ENCODE measurements at places on chromosomes 4 and X. TPM values are rescaled to one million over a fixed set of nuclear protein-coding genes. Genes with fewer than 3 reads are reported as not detected.
A peak's percentile ranks its signal among the peaks of the same experiment; 100 is the strongest.

Gene ETDA
- total RNA-seq: not detected

Gene CENPVL2
- 0.25 TPM for total RNA-seq

Gene EVC2
- total RNA-seq: 3.5 TPM

Gene CFAP99
- not detected for total RNA-seq

Gene NLRP2B
- not detected for total RNA-seq

Gene DSPP
- not detected for total RNA-seq

DNA sequence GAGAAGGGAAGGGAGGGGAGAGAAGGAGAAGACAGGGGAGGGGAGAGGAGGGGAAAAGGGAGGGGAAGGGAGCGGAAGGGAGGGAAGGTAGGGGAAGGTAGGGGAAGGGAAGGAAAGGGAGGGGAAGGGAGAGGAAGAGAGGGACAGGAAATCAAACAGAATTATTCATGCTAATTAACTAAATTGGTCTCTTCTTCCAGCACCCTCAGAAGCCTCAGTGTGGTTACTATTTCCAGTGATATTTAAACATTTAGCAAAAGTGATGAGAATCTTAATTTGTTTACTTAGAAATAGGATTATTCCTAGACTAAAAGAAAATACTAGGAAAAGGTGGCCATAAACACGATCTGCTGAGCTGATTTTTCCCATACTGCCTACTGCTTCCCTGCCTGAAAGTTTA is 193.1 kb upstream of the CPEB2 start:
- DNase-seq: no peak

GRCh38 chr4:140097572-140097971 is 56.4 kb downstream of the MAML3 start:
- DNase-seq: no peak

DNA sequence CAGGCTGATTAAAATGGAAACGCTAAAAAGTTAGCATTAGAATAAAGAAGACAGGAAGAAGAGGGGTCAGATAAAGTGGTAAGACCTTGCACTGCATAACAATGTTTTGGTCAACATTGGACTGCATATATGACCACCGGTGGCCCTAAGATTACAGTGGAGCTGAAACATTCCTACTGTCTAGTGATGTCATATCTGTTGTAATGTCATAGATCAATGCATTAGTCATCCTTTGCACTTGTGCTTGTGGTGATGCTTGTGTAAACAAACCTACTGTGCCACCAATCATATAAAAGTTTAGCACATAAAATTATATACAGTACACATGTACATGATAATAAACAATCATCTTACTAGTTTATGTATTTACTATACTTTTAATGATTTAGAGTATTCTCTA is 73.0 kb downstream of the TMEM165 start:
- peak; percentile 82 for DNase-seq

- peak; percentile 18 for DNase-seq
Measured at GRCh38 chrX:63506320-63506719, 155.2 kb upstream of the SPIN4 start.

DNA sequence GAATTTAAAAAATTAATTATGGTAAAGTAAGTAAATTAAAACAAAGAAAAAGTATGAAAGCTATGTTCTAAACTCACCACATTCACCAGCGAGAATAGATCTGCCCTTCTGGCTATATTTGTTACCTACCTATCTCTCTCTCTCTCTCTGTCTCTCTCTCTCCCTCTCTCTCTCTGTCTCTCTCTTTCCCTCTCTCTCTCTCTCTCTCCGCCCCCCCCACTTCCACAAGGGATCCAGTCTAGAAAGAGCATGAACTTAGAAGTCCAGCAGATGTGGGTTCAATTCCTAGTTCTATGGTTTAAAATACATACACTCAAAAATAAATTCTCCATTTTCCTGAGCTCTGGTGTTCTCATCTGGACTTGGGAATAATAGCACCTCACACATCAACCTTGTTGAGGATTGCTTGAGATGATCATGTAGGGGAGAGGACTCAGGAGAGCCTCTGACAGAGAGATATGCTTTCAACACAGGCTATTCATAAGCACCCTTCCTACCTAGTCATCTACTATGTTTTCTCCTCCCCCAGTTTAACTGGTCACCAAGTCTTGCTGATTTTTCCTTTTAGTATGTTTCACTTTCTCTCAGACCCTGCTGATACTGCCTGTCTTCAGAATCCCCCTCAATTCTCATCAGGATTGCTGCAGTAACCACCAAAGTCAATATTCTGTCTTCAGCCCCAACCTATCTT is 64.7 kb downstream of the SLC7A11 start:
- no peak for DNase-seq

DNA sequence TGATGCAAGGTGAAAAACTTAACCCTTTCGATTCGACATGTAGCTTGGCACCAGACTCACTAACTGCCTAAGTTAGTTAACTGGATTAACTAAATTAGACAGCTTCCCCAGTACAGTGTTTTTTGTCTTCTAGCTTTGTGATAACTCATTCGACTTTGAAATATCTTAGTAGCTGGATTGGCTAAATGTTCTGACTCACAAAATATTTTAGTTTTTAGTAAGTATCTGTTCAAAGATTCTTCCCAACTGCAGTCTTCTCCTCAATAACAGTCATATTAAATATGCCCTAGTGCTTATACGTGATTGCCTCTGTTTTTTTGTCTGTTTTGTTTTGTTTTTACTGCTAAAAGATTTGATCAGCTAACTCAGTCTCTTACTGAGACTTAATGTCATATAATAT is 102.9 kb downstream of the KCNIP4 start:
- DNase-seq: peak; percentile 25

DNA sequence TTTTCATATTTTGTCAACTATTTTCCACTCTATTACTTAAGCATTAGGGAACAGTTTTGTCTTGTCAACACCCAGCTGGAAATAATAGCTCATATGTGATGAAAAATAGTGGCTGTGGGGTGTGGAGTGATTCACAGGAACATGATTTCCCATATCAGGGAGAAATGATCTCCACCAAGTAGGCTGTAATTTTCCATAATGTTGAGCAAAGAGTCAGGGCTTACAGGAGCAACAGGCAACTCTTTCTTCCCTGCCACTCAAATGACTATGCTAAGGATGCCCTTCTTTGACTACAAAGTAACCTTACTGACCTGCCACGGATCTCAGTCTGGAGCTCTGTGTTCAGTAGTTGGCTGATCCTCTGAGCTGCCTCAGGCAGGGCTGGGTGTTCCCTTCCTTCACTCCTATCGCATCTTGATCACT is 90.0 kb upstream of the GATB start:
- DNase-seq: no peak

Measured in astrocyte (in vitro differentiated cells and primary cell).